T-helper 22 cell (primary cell): ENCODE measurements at places on chromosomes 5 and 9.

DNA sequence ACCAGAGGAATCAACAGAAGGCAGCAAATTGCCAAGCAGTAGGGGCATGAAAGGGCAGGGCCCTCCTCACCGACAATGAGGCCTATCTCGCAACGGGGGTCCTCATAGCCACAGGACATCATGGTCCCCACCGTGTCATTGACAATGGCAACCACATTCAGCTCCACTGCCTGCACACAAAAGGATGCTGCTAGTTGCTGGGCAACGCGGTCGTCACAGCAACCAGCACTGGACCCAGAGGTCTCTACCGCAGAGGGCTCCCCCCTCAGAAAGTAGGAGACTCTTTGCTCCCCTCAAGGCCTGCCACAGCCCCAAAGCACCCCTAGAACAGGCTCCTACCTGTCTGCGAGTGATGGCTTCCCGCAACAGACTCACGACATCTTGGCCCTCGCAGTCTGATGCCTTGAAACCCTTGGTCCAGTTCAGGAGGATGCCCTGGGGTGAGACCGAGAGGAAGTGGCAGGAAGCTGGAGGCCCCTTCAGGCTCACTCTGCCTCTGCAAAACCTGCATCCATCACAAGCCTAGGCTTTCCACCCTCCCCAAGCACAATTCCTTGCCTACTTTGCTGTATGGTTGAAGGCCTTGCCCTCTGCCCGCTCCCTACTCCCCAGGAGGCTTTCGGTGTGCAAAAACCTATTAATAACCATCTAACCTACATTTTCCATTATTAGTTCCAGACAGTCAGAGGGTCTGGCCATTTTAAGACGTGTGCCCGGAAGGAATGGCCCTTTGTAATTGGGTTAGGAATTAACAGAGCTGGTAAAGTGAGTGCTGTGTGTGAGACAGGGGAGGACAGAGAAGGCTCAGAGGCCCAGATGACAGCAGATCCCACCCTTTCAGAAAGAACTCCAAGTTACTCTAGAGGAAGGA lies 15.2 kb downstream of the HK3 start:
- DNase-seq, result no peak

- DNase-seq, result no peak
Observed at GRCh38 chr5:126410623-126411022, 12.6 kb upstream of the GRAMD2B start.

GRCh38 chr9:105264380-105264779 lies 19.9 kb downstream of the SLC44A1 start:
- DNase-seq, result no peak

DNA sequence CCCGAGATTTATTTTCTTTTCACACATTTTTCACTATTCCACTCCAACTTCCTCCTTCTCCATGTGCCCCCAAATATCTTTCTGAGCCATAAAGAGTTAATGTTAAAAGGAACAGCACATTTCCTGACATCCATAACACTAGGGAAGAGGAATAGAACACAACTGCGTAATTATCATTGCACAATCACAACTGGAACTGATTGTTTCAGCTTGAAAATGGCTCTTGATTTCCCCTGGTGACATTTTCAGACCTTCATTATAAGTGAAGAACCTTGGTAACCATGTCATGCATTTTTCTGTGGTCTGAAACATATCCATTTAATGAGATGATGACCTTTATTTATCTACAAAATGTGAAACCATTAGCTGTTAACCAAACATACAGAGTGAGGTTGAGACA lies 82.4 kb downstream of the PCSK1 start:
- DNase-seq, result no peak

GRCh38 chr9:98253565-98253964 lies 1.9 kb downstream of the TBC1D2 start:
- DNase-seq, result no peak

GRCh38 chr5:100590867-100591266 lies 55.7 kb downstream of the FAM174A start:
- DNase-seq, result no peak

GRCh38 chr9:89466451-89467277 lies 31.2 kb downstream of the SEMA4D start:
- no peak for DNase-seq

DNA sequence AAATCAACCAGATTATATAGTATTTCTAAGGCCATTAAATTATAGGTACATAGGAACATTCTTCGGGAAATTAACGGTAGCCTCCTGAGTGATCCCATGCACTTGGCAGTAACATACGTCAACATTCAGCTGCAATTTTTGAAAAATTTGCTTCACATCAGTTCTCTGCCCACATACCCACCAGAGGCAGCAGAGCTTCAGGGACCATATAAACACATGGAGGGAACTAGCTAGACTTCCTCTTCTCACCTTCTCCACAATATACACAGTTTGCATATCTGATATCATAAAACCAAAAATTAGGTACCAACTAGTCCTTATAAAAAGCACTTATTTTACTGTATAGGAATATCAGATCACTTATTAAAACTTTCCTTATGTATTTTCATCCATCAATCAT lies 4.8 kb downstream of the PSIP1 start:
- no peak for DNase-seq

DNA sequence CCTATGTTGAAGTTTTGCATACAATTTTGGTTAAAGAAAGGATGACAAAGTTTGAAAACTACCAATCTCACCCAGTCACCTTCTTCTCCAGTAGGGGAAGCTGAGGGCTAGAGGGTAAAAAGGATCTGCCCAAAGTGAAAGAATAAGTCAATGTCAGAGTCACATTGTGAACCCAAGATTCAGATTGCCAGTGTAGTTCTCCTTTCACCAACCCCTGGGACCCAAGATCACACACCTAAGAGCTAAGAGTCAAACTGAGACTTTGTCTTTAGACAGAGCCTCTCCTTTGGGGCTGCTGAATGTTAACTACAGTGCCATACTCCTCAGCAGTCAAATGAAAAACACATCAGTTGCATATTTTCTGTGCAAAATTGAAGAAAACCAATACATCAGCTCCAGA lies 210.6 kb downstream of the ATP10B start:
- no peak for DNase-seq

DNA sequence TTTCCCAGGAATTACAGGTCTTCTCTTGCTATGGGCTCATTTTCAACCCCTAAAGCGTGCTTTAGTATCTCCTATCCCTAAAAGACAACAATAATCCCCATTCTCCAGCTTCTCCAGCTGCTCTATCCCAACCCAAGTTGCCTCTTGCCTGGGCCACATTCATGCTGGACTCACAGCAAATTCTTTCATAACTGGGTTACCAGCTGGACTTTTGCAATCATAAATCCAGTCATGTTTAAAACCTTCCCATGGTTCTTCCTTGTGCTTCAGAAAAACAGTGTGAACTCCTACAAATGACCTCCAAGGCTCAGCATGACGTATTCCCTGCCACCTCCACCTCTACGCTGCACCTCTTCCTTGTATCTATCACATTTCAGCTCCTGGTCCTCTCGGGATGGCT lies 346.9 kb downstream of the GADD45G start:
- no peak for DNase-seq

GRCh38 chr9:10238087-10238486 lies 374.7 kb downstream of the PTPRD start:
- no peak for DNase-seq

DNA sequence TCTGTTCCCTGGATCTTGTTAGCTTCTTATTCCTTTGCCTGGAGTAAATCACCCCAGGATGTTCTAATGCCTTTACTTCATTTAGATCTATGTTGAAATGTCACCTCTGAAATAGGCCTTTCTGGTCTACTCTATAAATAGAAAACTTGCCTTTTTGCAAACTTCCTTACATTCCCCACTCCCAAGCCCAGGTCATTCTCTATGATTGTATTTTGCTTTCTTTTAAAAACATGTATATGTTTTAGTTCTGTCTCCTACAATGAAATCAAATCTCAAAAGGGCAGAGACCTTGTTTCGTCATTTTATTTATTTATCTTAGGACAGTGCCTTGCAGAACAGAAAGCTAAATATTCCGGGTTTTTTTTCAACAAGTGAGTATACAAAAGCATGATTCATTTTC lies 1657.7 kb upstream of the C9orf72 start:
- no peak for DNase-seq

DNA sequence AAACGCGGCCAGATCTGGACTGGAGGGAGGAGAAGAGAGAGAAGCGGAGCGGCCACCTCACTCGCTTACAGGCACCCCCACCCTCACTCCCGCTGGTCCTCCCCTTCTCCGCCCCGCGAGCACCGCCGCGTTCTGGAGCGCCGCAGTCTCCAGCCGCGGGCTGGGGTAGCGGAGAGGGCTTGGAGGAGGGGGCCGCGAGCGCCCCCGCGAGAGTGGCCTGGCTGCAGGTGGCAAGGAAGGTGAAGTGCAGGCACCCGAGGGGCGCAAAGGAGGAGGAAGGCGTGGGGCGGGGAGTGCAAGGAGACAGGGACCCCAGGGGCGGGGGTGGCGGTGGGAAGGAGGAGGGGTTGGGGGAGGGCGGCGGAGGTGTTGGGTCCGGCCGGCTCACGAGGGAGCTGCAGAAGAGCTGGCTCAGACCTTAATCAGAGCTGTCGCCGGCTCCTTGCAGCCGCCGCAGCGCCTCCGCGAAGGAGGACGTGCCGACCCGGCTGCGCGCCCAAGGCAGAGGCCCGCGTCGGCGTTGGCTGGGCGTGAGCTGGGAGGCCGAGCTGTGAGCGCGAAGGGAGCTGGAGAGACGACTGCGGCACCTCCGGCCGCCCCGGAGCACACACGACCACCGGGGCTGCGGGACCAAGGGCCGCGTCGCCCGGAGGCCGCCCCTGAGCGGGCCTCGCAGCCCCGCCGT lies at the start of gene DMRT3:
TSS of gene DMRT3 (plus strand) at position 398 of the 685 bp plus-strand sequence. CDS start 347 bp downstream, outside the sequence.
- DNase-seq, result no peak
